ENCODE measurements at places on chromosomes 4 and X.

DNA sequence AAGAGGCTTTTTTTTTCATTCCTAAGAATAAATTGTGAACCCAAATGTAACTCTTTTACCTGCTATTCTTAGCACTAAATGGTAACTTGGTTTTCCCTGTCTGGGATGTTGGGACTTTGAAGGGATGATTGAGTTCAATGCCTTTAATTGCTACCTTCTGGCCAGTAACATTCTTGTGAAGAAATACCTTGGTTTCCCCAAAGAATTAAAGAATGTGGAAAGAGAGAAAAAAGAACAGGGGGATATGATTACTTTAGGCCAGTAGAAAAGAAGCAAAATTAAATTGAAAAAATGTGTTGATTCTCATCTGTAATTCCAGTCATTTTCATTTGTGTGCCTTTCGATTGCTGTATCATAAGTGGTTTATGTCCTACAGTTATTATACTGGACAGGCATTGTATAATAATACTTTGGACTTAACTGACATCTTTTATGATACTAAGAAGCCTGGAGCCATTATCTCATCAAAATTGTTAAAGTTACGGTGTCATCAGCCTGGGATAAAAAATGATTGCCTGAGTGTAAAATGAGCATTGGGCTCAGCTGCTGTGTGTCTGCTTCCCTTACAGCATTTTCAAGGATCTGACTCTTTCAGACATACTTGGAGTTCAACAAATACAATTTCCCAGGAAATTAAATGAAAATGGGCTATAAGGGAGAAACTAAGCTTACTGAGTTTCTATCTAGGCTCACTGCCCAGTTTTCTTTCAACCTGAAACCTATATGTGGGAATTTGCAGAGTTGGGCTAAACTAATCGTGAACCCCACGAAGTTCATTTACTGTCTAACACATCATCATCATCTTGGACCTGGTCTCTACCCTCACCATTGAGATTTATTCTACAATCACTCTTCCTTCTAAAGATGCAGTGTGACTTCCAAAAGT is 146.3 kb downstream of the SHROOM3 start:
- no peak for DNase-seq

DNA sequence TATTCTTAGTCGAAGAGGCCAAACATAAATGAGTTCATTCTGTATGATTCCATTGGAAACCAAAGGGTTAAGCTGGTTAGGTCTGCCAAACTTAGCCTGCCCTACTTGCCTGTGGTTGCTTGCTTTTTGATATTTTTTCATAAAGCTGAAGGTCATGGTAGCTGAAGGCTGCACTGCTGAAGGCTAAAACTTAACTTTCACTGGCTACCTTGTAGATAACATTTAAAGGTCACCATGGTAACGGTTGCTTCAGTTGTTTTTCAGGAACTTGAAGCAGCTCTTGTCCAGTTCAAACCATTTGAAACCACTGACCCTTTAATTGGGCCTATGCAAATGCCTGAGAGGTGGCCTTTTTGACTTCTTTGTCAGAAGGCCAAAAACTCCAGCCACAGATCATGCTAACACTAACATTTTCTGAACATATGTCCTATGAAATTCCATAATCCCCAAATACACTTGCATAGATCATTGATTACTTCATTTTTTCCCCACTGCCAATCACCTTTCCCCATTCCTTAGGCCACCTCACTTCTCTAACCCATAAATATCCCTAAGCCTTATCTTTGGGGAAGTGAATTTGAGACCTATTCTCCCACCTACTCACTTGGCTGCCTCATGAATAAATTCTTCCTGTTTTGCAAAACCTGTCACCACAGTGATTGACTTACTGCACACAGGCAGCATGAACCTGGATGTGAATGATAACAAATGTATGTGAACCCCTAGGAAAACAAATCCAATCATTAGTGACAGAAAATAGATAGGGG is 10.7 kb upstream of the SMIM10L2A start:
- DNase-seq, result peak; percentile 19

GRCh38 chrX:112851161-112851779 is 10.6 kb upstream of the AMOT start:
- no peak for DNase-seq

GRCh38 chr4:118224243-118224829 is 128.5 kb downstream of the PRSS12 start:
- DNase-seq, result peak; percentile 81

- DNase-seq, result no peak
Observed at GRCh38 chr4:124953061-124953460, 240.5 kb upstream of the ANKRD50 start.
